WTC11 (cell line): ENCODE measurements at places on chromosomes 4 and X.

DNA sequence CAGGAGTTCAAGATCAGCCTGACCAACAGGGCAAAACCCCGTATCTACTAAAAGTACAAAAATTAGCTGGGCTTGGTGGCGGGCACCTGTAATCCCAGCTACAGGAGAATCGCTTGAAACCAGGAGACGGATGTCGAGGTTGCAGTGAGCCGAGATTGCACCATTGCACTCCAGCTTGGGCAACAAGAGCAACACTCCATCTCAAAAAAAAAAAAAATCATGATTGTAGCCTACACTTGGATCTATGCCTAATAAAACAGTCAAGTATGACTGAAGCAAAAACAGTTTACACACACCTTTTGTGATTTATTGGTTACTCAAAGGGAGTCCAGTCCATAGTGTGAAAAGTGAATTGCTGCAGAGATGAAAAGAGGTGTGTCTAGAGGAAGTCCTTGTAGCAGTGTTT is 34.7 kb upstream of the TASL start:
- no peak for DNase-seq

- no peak for DNase-seq
Measured at GRCh38 chrX:45505214-45505613, 304.5 kb upstream of the DIPK2B start.

GRCh38 chrX:65035446-65035770 is 59.2 kb upstream of the ZC4H2 start:
- peak; percentile 20 for DNase-seq

- DNase-seq, result no peak
Measured at GRCh38 chr4:121651597-121651996, 45.2 kb downstream of the ANXA5 start.

GRCh38 chr4:7187691-7188090 is 4.6 kb upstream of the SORCS2 start:
- DNase-seq, result no peak

- DNase-seq, result no peak
Measured at GRCh38 chr4:53653484-53654053, 62.3 kb upstream of the LNX1 start.

DNA sequence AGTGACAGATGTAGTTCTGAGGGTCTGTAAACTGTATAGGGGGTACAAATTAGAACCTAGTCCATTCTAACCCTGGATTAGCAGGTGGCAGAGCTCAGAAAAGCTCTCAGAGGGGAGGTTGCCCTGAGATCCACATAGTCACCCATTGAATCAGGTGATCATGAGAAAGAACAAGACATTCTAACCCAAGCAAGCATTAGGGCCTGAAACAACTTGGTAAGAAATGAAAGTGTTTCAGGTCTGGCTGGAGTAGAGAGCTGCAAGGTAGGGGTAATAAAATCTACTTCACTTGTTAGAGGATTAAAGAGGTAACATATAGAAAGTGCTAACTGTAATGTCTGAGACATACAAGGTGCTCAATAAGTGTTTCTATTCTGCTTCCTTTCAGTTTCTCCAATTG is 8.8 kb upstream of the BMP2K start:
- DNase-seq, result no peak

GRCh38 chr4:25129917-25130316 is 30.3 kb downstream of the SEPSECS start:
- DNase-seq, result no peak

- DNase-seq, result no peak
Measured at GRCh38 chrX:56029691-56030090, 202.5 kb upstream of the KLF8 start.

- DNase-seq, result no peak
Measured at GRCh38 chr4:16117164-16117563, 33.3 kb upstream of the PROM1 start.

DNA sequence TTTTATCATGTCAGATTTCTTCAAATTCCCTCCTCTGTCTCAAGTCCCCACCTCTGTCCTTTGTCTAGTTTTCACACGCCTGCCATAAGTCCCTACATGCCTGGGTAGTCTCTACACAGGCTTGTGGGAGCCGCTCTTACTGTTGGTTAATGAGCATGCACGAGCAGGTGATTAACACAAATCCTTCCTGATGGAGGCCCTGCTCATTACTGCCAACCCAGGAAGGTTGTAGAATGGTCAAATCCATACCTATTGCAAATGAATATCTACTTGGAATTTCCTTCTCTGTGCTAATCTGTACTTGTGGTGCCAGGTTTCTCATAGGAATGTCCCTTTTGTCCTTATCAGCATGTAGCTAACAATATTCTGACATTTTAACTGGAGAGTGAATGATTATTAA is 208.4 kb upstream of the HDX start:
- no peak for DNase-seq

DNA sequence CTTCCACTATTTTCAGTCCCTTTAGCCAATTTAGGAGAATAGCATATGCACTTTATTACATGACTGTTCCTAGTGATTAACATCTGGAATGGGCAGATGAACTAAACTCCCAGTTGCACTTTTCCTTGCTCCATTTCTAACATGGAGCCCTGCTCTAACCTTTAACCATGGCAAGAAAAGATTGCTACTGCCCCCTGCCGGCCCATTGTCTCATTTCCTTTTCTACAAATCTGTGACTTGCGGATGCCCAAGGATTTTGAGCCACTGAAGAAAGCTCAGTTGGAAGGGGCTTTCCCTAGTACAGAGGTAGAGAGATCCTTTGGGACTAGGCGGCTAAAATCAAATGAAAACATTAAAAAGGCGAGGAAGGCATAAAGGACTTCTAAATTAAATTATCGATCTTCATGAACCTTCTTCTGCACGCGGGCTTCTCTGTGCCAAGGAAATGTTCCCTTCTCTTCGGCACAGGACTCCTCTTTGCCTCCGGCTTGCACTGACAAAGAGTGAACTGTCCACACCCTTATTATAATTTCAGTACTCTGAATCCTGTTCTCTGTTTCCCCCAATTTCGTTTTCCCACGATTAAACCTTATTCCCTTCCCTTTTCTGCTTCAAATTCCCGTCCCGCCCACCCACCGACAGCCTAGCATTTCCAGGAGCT is 577 bp upstream of the GLRA2 start:
- peak; percentile 80 for DNase-seq

- no peak for DNase-seq
Measured at GRCh38 chrX:11789809-11790208, 31.8 kb downstream of the MSL3 start.
